ENCODE measurements at places on chromosomes 3 and 15.

- DNase-seq = no peak
These were observed 134.3 kb downstream of the EDEM1 start for GRCh38 chr3:5321666-5322340.

- no peak for DNase-seq
These were observed 95.6 kb upstream of the BCL6 start for GRCh38 chr3:187840856-187841255.

- DNase-seq = no peak
These were observed 522 bp upstream of the GXYLT2 start for GRCh38 chr3:72887343-72887704.

DNA sequence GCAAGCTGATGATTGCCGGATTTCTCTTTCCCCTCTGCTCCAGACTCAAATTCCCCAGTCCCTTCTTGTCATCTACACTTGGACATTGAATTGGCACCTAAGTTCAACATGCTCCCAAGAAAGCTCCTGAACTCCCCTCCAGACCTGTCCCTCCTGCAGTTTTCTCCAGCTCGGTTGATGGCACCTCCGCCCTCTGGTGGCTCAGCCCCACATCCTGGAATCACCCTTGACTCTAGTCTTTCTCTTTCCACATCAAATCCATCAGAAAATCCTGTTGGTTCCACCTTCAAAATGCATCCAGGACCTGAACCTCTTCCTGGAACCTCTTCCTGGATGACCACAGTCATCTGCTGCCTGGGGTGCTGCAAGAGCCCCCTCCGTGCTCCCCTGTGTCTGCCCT, 60.1 kb downstream of the RASGRF1 start:
- DNase-seq = no peak

- no peak for DNase-seq
These were observed 2.2 kb upstream of the MB21D2 start for GRCh38 chr3:192919901-192920300.

- no peak for DNase-seq
These were observed 850.8 kb upstream of the ROBO1 start for GRCh38 chr3:80618295-80619256.

DNA sequence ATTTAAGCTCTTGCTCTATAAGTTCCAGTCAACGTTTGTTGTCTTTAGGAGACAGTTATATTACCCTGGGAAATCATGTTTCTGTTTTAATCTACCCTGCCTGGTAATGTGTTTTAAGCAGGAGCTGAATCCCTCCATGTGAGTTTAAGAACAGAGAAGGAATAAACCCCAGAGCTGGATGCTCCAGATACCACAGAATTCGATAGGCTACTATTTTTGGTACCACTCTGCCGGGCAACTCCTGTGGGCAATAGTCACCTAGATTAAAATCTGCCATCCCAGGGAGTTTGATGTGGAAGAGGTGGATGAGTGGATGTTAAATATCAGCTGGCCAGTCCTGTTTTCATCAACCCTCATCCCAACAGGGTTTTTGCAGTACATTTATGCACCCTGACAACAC, 20.4 kb downstream of the NUDT16 start:
- no peak for DNase-seq

GRCh38 chr3:13021141-13022114, 51.8 kb downstream of the IQSEC1 start:
- no peak for DNase-seq

DNA sequence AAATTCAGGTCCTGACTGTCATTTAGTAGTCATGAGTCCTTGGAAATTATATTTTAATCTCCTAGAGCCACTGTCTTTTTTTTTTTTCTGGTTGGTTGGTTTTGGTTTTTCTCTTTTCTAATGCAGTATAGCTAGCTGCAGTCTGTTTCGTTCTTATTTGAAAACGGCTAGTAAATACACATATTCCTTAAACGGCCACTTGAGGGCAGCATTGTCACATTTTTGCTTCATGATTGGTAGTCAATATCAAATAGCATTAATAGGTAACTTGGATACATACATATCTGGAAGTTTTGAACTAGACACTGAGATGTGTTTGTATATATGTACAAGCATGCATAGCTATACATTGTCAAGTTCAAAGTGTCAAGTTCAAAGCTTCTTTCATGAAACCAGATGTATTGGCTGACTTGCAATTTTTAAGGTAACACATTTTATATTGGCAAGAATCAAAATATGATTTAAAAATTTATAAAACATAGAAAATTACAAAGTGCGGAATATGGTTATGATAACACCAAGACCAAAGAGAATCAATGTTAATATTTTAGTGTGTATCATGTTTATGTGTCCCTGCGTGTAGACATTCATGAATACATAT, 22.5 kb downstream of the GABRA5 start:
- peak; percentile 7 for DNase-seq

DNA sequence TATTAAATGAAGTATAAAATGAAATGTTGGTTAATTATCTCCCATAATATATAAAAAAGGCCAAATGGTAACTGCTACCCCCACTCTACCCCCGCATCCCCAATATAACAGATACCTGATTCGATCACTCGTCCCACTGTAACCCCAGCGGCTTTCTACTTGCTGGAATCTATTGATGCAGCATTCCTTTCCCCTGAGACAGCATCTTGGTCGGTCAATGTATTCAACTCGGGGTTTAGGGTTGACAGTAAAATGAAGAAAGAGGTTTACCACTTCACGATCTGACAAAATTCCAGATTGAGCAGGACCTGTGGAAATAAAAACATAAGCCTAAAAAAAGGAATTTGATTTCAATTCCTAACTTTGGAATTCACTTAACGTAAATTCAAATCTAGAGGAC, 18.6 kb upstream of the C15orf40 start:
- DNase-seq = no peak

- DNase-seq = no peak
These were observed 964 bp upstream of the NCKIPSD start for GRCh38 chr3:48686538-48687219.

GRCh38 chr3:131082871-131083863, 56.5 kb downstream of the NEK11 start:
- no peak for DNase-seq

DNA sequence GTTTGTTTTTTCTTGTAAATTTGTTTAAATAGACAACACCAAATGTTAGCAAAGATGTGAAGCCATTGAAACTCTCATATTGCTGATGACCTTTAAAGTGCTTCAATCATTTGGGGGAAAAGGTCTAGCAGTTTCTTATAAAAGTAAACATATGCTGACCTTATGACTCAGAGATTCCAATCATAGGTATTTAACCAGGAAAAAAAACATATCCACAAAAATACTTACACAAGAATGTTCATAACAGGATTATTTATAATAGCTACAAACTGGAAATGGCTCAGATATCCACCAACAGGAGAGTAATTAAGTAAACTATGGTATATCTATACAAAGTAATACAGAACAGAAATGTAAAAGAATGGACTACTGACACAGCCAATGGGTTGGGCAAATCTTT, 27.1 kb upstream of the RORA start:
- DNase-seq = no peak

GRCh38 chr3:156226676-156227420, 106.5 kb downstream of the KCNAB1 start:
- no peak for DNase-seq

- DNase-seq = no peak
These were observed 235.5 kb downstream of the OPA1 start for GRCh38 chr3:193828477-193828876.

DNA sequence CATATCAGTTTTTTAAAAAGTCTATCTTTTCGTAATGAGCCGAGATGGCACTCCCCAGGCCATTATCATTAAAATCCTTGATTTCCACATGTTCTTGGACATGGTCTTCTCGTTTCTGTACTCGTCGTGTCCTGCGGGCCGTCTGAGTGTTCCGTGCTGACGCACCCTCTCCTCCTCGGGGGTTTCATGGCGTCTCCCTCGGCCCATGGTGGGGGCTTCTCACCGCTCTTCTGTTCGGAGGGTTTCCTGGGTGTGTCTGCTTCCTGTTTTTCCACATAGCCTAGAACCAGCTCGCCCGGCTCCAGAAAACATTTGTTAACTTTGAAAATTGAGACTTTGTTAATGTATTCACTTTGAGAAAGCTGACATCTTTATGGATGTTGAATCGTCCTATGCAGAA, 92.7 kb downstream of the VGLL4 start:
- DNase-seq = no peak
